ENCODE measurements at places on chromosomes 5 and 9.

DNA sequence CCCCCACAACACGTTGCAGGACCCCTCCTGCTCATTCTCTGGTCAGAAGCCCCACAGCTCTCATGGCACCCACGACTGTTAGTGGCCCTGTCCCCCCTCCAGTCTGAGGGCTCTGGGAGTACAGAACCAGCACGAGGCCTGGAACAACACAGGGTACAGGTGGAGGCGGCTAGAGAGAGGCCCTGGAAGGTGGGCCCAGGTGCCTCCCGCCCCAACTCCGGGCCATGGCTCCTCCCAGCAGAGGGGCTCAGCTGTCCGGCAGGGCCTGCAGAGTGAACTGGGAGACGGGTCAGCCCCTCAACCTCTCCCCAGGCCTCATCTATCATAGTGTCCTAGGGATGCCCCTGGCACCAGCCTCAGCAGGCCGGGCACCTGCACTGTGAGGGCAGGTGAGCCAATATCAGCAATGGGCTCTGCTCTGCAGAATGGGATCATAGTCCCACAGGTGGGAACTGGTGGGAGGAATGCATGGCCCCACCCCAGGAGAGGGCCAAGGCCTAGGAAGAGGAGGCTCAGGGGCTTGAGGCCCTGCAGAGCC, 58.6 kb downstream of the BARX1 start:
- no peaks in the 10 kb centered on the region for H3K4me1 ChIP-seq
- no peaks in the 10 kb centered on the region for H3K27me3 ChIP-seq
- DNase-seq: peak; percentile 13
- no peaks in the 10 kb centered on the region for H3K36me3 ChIP-seq
- no peak overlapping the region for H3K4me3 ChIP-seq
- no peak overlapping the region for H3K27ac ChIP-seq

DNA sequence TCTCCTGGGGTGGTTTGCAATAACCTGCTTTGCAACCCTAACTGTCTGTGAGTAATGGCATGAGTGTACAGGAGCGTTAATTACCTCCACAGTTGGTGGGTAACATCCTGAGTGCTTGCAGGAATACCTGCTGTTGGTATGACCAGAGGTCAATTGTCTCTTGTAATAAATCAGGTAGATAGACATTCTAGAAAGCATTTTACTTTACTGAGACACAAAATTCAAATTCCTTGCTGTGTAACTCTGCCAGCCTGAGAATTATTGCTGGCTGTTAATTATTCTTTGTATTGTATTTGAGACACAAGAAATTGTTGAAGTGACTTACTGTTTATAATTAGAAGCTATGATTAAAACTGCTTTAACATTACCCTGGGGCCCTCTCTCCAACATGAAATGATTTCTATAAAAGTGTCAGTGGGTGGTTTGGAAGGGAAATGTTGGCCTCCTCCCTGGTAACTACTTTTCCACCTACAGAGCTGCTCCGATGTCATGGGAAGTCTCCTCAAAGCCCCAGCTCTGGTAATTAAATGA, 150.8 kb upstream of the ADCY2 start:
- DNase-seq: no peak
- no peaks in the 10 kb centered on the region for H3K27me3 ChIP-seq
- H3K4me1 ChIP-seq: no peaks in the 10 kb centered on the region
- H3K36me3 ChIP-seq: no peaks in the 10 kb centered on the region

GRCh38 chr5:8848997-8849594, 696.8 kb downstream of the SEMA5A start:
- H3K4me1 ChIP-seq: peaks cover under 1% of the 10 kb centered on the region
- H3K27ac ChIP-seq: no peak overlapping the region
- no peak for DNase-seq

- no peak for DNase-seq
- no peaks in the 10 kb centered on the region for H3K27me3 ChIP-seq
- H3K4me3 ChIP-seq: no peak overlapping the region
- no peak overlapping the region for H3K27ac ChIP-seq
- H3K4me1 ChIP-seq: peaks cover 6% of the 10 kb centered on the region
These were observed 483.3 kb downstream of the ARHGEF28 start for GRCh38 chr5:74109344-74109743.

GRCh38 chr9:91248707-91249106, 113.0 kb downstream of the AUH start:
- no peak overlapping the region for H3K4me3 ChIP-seq
- no peaks in the 10 kb centered on the region for H3K36me3 ChIP-seq
- H3K27me3 ChIP-seq: no peaks in the 10 kb centered on the region
- DNase-seq: no peak
- no peaks in the 10 kb centered on the region for H3K4me1 ChIP-seq

- no peak overlapping the region for H3K4me3 ChIP-seq
- no peaks in the 10 kb centered on the region for H3K4me1 ChIP-seq
- H3K27me3 ChIP-seq: no peaks in the 10 kb centered on the region
- no peaks in the 10 kb centered on the region for H3K36me3 ChIP-seq
- DNase-seq: no peak
- no peak overlapping the region for H3K27ac ChIP-seq
These were observed 39.0 kb upstream of the NSMF start for GRCh38 chr9:137497921-137498719.

DNA sequence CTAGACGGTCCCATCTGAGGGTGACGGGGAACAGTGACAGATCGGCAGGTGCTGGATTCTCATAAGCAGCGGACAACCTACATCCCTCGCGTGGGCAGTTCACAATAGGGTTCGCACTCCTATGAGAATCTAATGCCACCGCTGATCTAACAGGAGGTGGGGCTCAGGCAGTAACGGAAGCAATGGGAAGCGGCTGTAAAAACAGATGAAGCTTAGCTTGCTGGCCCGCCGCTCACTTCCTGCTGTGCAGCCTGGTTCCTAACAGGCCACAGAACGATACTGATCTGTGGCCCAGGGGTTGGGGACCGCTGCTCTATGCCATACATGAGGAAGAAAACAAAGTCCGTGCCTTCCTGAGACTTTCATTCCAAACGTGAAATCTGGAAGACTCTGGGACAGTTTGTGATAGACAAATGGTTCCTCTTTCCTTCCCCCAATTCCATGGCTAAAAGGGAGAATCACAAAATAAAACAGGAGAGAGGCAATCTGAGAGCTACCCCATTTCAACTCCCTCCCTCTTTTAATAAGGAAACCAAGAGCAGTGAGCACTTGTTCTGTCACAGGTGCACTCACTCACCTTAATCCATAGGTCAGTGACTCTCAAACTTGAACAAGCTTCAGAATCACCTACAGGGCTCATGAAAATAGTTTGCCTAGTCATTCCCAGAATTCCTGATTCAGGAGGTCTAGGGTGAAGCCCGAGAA, 12.1 kb downstream of the PDCL start:
- H3K27me3 ChIP-seq: no peaks in the 10 kb centered on the region
- H3K36me3 ChIP-seq: no peaks in the 10 kb centered on the region
- no peak overlapping the region for H3K27ac ChIP-seq
- no peak for DNase-seq
- no peak overlapping the region for H3K4me3 ChIP-seq

DNA sequence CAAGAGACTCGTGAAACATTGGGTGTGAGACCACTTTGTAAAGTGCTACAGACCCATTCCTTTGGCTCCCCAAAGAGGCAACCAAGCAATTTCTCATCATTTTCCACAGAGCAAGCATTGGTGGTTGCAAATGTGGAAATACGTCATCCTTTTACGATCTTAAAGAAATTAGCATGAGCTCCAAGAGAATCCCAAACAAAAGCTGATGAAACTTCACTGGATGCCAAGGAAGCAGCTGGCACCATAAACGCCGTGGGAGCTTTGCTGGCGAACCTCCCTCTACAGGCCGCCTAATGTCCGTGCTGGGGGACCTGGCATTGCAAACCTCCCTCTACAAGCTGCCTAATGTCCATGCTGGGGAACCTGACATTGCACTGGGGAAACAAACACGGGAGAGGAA, 432.4 kb downstream of the ACTL7B start:
- no peak overlapping the region for H3K27ac ChIP-seq
- no peaks in the 10 kb centered on the region for H3K27me3 ChIP-seq
- H3K36me3 ChIP-seq: no peaks in the 10 kb centered on the region
- no peaks in the 10 kb centered on the region for H3K4me1 ChIP-seq
- no peak for DNase-seq
- H3K4me3 ChIP-seq: no peak overlapping the region

GRCh38 chr9:8616414-8616813, 816.8 kb upstream of the DMAC1 start:
- H3K36me3 ChIP-seq: no peaks in the 10 kb centered on the region
- H3K27ac ChIP-seq: no peak overlapping the region
- DNase-seq: no peak
- peaks cover 3% of the 10 kb centered on the region for H3K4me1 ChIP-seq
- H3K27me3 ChIP-seq: no peaks in the 10 kb centered on the region

DNA sequence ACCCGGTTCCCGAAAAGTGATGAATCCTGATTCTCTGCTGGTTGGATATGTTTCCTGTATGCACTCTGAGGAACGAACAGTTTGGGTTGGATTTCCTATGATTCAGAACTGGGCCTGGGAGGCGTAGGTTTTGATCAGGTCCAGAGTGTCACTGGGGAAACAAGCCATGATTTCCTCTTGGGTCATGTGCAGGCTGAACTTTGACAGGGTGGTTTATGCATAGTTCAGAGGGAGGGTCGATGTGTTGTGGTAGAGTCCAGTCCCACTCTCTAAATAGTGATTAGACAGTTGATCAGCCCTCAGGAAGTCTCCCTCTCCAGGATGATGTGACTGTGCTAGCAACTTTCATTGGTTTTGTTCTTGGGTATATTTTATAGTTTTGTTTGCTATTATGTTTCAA, 17.4 kb downstream of the ATG10 start:
- H3K4me1 ChIP-seq: no peaks in the 10 kb centered on the region
- H3K27ac ChIP-seq: no peak overlapping the region
- no peaks in the 10 kb centered on the region for H3K27me3 ChIP-seq
- DNase-seq: no peak

GRCh38 chr5:155867522-155868088, 459.4 kb upstream of the SGCD start:
- H3K4me3 ChIP-seq: no peak overlapping the region
- no peak for DNase-seq

DNA sequence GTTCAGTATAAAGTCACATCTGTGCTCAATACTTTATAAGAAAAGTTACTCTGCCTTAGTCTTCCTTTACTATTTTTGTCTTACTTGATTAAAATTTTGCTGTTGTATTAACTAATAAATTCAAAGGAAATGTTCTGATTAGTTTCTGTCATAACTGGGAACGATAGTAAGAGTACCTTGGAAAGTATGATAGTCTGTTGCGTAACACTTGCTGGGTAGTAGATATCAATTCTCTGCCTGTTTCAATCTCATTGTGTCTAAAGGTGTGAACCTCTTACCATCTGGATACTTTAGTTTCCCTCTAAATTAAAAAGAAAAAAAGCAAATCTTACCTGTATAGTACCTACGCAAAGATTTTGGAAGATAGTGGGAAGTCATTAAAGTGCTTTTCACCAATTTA, 48.5 kb downstream of the COMMD10 start:
- H3K27me3 ChIP-seq: no peaks in the 10 kb centered on the region
- no peak for DNase-seq
- H3K27ac ChIP-seq: no peak overlapping the region
- no peak overlapping the region for H3K4me3 ChIP-seq

GRCh38 chr9:76904661-76905457, 1.1 kb downstream of the PRUNE2 start:
- H3K4me1 ChIP-seq: peaks cover 7% of the 10 kb centered on the region
- H3K4me3 ChIP-seq: peak overlapping the region; percentile 44
- no peaks in the 10 kb centered on the region for H3K27me3 ChIP-seq

GRCh38 chr5:127031147-127031862, 947 bp upstream of the MARCHF3 start:
- H3K27me3 ChIP-seq: no peaks in the 10 kb centered on the region
- H3K4me3 ChIP-seq: peak overlapping the region; percentile 90
- peak; percentile 9 for DNase-seq
- no peak overlapping the region for H3K27ac ChIP-seq
- peaks cover 6% of the 10 kb centered on the region for H3K4me1 ChIP-seq

GRCh38 chr9:6968271-6968670, 210.5 kb downstream of the KDM4C start:
- no peak overlapping the region for H3K4me3 ChIP-seq
- no peaks in the 10 kb centered on the region for H3K27me3 ChIP-seq
- no peak for DNase-seq
- H3K36me3 ChIP-seq: no peaks in the 10 kb centered on the region
- H3K27ac ChIP-seq: no peak overlapping the region

DNA sequence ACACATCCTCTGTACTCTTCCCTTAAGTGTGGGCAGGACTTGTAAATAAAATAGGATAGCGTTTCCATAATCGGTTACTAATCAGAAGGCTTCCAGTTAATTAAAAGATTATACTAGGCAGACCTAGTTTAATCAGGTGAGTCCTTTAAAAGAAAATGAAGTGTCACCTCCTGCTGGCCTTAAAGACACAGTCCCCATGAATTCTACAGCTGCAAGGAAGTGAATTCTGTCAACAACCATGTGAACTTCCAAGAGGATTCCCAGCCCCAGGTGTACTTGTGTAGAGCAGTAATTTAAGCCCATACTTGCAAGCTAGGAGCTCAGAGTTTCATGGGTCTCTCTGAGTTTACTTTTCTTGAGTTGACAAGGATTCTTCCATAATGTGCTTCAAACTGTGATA, 918.3 kb downstream of the DTWD2 start:
- H3K27ac ChIP-seq: no peak overlapping the region
- H3K4me3 ChIP-seq: no peak overlapping the region
- H3K4me1 ChIP-seq: no peaks in the 10 kb centered on the region
- no peaks in the 10 kb centered on the region for H3K36me3 ChIP-seq
- no peak for DNase-seq

DNA sequence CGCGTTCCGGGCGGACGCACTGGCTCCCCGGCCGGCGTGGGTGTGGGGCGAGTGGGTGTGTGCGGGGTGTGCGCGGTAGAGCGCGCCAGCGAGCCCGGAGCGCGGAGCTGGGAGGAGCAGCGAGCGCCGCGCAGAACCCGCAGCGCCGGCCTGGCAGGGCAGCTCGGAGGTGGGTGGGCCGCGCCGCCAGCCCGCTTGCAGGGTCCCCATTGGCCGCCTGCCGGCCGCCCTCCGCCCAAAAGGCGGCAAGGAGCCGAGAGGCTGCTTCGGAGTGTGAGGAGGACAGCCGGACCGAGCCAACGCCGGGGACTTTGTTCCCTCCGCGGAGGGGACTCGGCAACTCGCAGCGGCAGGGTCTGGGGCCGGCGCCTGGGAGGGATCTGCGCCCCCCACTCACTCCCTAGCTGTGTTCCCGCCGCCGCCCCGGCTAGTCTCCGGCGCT, at the start of gene DAPK1:
Gene DAPK1 (plus strand): TSS at position 264 of the 442 bp plus-strand sequence. CDS start 1,211 bp downstream, outside the sequence.
- H3K27ac ChIP-seq: peak within 1 kb of the TSS; percentile 84
- no peaks in the 10 kb centered on the region for H3K36me3 ChIP-seq
- DNase-seq: peak; percentile 82
- no peaks in the 10 kb centered on the region for H3K27me3 ChIP-seq
- peaks cover 5% of the 10 kb centered on the region for H3K4me1 ChIP-seq
- H3K4me3 ChIP-seq: peak within 1 kb of the TSS; percentile 87

GRCh38 chr9:87795178-87795577, 69.3 kb downstream of the CTSL start:
- no peak overlapping the region for H3K27ac ChIP-seq
- DNase-seq: no peak
- no peaks in the 10 kb centered on the region for H3K4me1 ChIP-seq
- no peaks in the 10 kb centered on the region for H3K36me3 ChIP-seq
- H3K27me3 ChIP-seq: no peaks in the 10 kb centered on the region
